ENCODE measurements at places on chromosomes 2 and 18.

DNA sequence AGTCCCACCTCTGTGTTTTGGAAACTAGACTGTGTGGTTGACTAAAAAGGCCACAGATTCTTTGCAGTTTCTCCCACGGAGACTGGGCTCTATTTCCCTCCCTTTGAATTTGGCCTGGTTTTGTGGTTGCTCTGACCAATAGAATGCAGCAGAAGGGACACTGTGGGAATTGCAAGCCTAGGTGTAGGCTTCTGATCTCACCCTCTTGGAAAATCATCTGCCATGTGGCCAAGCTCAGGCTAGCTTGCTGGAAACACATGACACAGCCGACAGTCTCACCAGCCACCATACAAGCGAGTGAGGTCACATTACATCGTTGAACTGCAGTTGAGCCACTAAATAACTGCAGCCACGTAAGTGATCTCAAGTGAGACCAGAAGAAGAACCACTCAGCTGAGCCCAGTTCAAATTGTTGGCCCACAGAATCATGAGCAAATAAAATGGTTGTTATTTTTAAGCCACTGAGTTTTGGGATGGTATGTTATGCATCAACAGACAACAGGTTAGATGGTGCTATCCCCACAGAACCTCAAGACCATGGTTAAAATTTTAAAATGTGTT, 319.1 kb upstream of the MEX3C start:
- no peak for DNase-seq

GRCh38 chr18:5309888-5310470, 14.5 kb upstream of the ZBTB14 start:
- no peak for DNase-seq

- no peak for DNase-seq
Observed at GRCh38 chr18:12811191-12811950, 72.7 kb downstream of the PTPN2 start.

DNA sequence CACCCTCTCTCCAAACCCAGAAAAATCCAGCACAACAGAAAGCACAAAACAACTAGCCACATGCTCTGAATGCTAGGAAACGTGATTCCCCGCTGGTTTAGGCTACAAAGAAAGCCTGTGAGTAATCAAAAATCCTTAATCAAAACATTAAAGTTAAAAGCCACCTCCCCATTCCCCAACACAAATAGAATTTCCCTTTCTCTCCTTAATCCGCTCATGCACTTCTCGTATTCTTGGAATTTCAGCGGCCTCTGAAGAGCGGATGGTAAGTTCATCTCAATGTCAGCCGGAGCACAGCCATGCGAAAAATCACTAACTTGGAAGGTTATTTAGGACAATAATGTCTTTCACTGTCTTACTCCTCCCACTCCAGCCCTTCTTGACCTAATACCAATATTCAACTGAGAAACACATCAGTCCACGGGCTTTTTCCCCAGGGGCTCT, 126.7 kb downstream of the OSBPL1A start:
- peak; percentile 54 for DNase-seq

- DNase-seq = no peak
Observed at GRCh38 chr2:13488965-13489364, 772.2 kb downstream of the TRIB2 start.

DNA sequence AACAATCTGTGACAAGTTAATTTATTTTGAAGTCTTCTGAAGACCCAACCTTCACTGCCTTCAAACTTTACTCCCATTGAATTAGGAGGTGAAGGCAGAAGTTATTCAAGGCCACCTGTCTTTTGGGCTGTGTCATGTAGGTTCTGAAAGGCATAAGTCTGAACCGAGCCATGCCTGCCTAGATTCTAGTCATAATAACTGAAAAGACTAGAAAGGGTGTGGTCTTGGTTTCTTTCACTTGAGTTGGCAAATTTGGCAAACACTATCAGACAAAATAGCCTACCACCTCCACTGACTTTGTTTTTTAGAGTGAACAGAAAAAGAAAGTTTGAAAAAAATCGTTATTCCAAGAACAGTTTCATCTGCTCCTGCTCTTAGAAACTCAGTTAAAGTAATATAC, 38.4 kb downstream of the PPM1B start:
- DNase-seq = no peak

DNA sequence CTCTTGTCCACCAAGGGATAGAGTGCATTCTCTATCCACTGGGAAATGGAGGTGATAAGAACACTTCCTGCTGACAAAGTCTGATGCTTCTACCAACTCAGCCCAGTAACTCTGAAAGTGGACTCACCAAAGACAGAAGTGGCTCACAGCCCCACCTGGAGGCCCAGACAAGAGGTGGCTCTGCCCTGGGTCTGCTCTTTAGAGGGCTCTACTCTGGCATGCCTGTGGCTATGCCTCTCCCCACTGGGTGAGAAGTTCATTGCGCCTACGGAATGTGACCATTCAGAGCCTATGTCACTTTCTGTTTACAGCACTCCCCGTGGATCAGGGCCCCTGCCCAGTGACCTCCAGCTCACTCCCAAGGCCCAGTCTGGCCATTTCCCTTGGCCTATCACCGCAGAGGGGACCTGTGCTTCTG, 13.5 kb upstream of the XDH start:
- DNase-seq = peak; percentile 36

DNA sequence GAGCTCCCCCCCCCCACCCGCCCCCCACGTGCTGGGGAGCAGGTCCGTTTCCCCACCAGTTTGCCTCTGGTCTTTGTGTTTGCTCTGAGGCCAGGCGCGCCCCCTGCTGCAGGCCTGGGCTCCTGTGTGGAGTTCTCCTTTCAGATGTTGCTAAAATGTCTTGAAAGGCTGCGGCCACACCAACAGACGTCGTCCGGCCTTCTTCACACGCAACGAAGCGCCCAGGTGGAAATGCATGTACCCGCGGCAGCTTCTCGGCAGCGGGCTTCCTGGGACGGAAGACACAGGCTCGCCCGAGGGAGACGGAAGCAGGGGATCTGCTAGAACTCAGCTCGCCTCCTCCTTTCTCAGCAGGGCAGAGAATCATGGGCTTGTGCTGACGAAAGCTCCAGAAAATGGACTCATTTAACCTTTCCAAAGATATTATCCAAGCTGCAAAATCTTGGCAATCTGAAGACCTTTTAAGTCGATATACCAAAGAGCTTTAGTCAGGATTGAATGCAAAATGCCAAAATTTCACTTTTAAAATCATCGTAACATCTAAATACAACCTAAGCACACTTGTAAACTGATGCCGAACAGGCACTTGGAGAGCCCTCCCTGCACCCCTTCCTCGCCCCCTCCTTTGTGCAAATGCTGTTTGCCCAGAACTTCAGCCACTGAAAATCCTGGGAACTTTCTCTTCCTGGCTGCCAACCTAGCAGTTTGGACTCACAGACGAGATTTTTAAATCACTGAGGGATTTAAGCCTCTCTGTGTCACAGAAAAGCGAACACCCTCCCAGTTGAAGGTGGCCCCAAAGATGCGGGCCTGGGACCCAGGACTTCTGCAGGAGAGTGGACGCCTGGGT, 125.5 kb upstream of the ZNF516 start:
- peak; percentile 78 for DNase-seq

- DNase-seq = peak; percentile 81
Observed at GRCh38 chr2:143034292-143035074, 94.7 kb upstream of the ARHGAP15 start.

DNA sequence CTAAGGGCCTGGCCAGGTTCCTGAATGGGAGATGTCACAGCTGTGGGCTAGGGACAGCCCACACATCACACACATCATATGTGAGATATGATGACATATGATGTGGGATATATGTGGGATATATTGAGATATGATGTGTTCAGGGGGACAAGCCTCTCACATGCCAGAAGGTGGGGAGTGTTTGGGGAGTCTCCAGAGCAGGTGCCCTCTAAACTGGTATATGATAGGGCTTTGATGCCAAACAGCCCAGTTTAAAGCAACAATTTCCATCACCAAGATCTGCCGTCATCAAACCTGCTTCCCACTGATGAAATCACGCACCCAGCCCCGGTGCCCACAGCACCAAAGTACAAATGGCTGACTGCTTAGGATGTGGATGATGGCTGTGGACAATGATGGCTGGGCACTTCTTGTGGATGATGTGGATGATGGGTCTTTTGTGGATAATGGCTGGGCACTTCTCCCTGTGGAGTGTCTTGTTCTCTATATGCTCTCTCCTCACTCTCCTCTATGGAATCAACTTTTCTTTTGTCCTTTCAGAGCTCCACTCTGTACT, 50.9 kb downstream of the FBLN7 start:
- DNase-seq = no peak

GRCh38 chr18:79614211-79614955, 65.2 kb upstream of the CTDP1 start:
- no peak for DNase-seq

DNA sequence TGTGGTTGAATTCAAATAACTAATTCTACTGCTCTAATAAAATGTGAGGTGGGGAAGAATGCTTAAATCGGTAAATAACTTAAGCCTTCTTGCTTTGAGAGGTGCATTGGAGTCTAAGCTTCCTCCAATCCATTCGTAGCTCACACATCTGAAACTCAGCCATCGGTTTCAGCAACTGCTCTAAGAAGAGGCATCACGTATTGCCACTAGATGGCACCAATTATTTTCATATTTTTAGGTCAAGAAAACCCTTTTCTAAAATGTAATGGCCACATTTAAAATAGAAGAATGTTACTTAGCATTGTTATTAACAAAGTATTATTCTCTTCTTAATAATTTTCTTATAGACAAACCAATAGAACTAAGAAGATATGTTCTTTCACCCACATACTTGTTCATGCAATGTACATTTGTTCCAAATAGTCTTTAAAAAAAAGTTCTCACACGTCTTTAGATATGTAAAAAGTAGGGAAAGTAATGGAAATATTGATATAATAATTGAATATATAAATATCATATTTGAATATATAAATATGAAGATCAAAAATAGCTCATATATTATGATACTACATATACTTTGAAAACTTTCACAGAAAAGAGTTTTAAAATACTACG, 229.8 kb downstream of the CCDC178 start:
- peak; percentile 22 for DNase-seq

DNA sequence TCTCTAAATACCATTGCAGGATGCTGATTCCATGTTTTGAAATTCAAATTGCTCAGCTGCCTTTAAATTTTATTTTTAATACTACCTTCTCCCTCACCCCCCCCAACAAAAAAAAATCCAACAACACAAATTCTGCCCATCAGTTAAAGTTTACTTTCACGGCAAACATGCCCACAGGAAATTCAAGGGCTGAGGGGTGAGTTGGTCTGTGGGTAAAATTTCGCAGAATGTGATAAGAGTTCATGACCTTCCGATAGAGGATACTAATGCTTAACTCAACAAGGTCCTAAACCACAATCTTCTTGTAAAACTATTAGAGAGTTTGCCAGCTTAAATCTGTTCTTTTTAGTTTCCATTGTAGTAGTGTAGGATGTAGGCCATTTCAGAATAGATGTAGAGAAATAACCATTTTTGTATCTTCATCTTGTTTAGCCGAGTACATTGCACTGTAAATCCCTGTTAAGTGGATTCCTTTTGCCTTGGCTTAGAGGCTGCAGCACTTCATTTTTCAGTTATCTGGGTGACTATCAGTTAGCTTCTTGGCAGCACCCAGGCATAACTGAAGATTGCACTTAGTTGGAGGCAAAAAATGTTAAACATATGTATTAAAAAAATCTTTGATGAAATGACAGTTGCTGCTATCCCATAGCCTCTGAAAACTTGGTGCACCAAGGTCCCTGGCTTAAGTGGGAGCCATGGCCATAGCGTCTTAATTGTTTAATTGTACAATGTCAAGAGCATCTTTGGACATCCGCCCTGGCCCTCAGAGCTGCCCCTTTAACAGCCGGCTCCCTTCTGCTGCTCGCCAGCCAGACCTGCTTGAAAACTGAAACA, 232.3 kb downstream of the HAUS1 start:
- no peak for DNase-seq

DNA sequence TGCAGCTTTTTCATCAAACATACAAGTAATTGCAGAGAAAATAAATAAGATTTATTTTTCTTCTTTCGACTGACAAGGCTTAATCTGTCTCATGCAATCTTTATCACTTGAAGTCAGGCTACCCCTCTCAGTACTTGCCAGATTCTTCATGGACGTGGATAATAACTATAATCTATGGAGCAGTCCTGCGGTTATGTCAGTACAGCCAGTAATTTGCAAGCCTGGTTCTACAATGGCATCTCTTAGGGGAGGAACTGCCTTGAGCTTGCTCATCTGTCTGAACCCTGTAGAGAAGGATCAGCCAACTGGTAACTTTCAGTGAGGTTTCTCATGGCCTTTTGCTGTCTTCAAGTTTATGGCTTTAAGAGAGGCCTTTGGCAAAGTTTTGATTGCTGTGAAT, 35.5 kb upstream of the LRRTM1 start:
- no peak for DNase-seq

- DNase-seq = peak; percentile 44
Observed at GRCh38 chr2:239561446-239562001, 160.7 kb upstream of the HDAC4 start.

DNA sequence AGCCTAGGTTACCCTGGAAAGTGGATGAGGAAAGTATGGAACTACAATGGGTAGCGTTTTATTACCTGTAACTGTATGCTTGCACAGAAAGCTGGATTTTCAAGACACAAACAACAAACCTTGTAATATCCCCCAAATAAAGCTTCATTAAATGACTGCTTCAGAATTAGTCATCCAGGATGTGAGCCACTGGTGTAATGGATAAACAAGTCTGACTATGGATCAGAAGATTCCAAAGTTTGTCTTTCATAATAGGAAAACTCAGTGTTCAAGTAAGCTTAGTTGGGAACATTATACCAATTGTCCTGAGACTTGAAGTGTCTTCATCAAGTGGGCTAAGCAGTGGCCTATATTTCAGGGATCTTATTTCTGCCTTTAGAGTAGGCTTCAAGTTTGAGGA, 518.8 kb downstream of the LRP1B start:
- peak; percentile 30 for DNase-seq

GRCh38 chr2:111116843-111117597, 3.7 kb upstream of the BCL2L11 start:
- peak; percentile 73 for DNase-seq

- DNase-seq = no peak
Observed at GRCh38 chr2:128269063-128269989, 49.3 kb downstream of the HS6ST1 start.

DNA sequence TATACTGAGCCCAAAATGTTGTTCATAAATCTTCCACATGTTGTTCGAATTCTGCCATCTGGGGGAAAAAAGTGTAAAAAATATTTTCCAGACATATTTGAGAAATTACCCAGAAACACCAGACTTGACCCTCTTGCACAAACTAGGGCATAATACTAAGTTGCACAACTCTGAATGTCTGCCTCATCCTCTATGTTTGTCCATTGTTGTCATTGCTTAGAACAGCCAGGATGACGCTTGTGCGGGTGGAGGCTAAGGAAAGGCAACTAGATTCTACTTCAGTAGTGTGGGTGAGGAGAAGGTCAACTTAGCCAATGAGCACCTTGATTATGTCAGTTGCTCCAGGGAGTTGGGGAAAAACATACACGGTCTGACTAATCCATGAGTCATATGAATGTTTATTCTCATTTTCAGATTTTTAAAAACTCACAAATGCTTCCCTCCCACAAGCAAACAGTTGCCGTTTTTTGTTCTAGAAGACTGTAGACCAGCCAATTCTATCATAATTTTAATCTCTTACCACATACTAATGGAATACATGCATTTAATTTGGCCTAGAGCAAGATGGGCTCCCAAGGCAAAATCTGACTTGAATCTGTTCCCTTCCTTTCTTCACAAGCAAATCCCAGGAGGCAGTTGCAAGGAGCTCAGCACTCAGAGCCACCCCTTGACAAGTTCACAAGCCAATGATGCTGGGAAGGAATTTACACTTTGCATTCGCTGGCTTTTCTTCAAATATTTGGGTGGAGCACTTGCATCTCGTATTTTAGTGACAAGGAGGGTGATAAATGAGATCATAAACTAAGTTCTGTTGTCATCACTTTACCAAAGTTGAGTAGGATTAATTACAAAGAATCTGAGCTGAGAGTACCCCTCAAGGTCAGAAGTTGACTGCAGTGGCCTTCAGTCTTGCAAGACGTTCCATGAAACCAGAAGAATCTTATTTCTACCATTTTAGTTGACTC, 163.2 kb upstream of the TWIST2 start:
- peak; percentile 96 for DNase-seq

Data from fibroblast of skin of right biceps (primary cell).